ENCODE measurements at places on chromosomes 11 and 22. TPM values are rescaled to one million over a fixed set of nuclear protein-coding genes. Genes with fewer than 3 reads are reported as not detected.

Gene INS
- total RNA-seq: not detected

Gene KCNA4
- total RNA-seq: under 0.01 TPM

Gene SLC5A4
- 1.0 TPM for total RNA-seq

Gene CYB561A3
- total RNA-seq: 9.9 TPM

Gene JHY
- 1.6 TPM for total RNA-seq

Gene DNAL4
- total RNA-seq: 12.0 TPM

Gene ACTN3
- total RNA-seq: 156 TPM

Gene C1QTNF5
- total RNA-seq: 17.2 TPM

Gene CCDC81
- total RNA-seq: 0.52 TPM

Gene UPK3A
- total RNA-seq: not detected

Gene CCDC83
- total RNA-seq: not detected
